ENCODE measurements at places on chromosomes 3 and 15. TPM values are rescaled to one million over a fixed set of nuclear protein-coding genes. Genes with fewer than 3 reads are reported as not detected.

SLC38A3 gene
- total RNA-seq = 0.65 TPM

CHRM5 gene
- not detected for total RNA-seq

CCDC54 gene
- total RNA-seq = not detected

ALDH1L1 gene
- total RNA-seq = not detected

HYAL3 gene
- 3.8 TPM for total RNA-seq

MYL3 gene
- total RNA-seq = not detected

FAM227B gene
- 1.8 TPM for total RNA-seq

AMIGO3 gene
- total RNA-seq = not detected

CX3CR1 gene
- not detected for total RNA-seq

ALG1L2 gene
- not detected for total RNA-seq

SFMBT1 gene
- total RNA-seq = 6.0 TPM

CDCP1 gene
- not detected for total RNA-seq

CASR gene
- not detected for total RNA-seq

LOXL1 gene
- total RNA-seq = 9.2 TPM

UCN2 gene
- total RNA-seq = not detected

PLIN1 gene
- total RNA-seq = 0.12 TPM

CCDC39 gene
- total RNA-seq = not detected

IL12A gene
- 1.5 TPM for total RNA-seq

MINAR1 gene
- 0.93 TPM for total RNA-seq

BFSP2 gene
- total RNA-seq = not detected

PLSCR5 gene
- not detected for total RNA-seq

ETV5 gene
- total RNA-seq = 40.9 TPM

CCR3 gene
- total RNA-seq = not detected

PAQR5 gene
- 0.09 TPM for total RNA-seq

Data from endothelial cell of umbilical vein (primary cell).